Kidney (tissue), 22 donors: ENCODE measurements at places on chromosomes 16 and 17. TPM values are rescaled to one million over a fixed set of nuclear protein-coding genes. Genes with fewer than 3 reads are reported as not detected.

Gene ZNF771
- 14.8 TPM for polyA plus RNA-seq

Gene FBXO39
- polyA plus RNA-seq: not detected

Gene ACAP1
- 9.9 TPM for polyA plus RNA-seq

Gene SKAP1
- polyA plus RNA-seq: 42.6 TPM

Gene DUSP3
- polyA plus RNA-seq: 126 TPM

Gene PRSS22
- polyA plus RNA-seq: 11.0 TPM

DNA sequence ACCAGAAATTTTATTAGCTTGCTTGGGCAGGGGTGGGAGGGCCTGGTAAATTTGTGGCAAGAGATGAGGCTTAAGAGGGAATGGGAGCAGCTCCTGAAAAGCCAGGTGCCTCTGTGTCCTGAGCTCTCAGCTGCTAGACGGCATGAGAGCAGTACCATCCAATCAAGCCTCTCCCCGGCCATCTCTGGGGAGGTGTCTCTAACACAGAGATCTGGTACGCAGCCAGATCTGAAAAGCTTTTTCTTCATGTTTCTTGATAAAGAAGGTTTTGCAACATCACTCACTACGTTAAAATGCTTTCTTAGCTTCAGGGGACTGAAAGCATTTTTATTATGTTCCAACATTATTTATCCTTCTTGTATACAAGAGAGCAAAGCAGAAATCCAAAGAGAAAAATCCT lies 488.2 kb downstream of the RBFOX1 start:
- peak; percentile 4 for DNase-seq

- DNase-seq: no peak
Measured at GRCh38 chr17:49616086-49616485, 40.4 kb downstream of the NXPH3 start.

GRCh38 chr16:88466175-88466862 lies 13.2 kb downstream of the ZFPM1 start:
- DNase-seq: no peak

- no peak for DNase-seq
Measured at GRCh38 chr17:39200957-39201510, 951 bp downstream of the RPL19 start.

DNA sequence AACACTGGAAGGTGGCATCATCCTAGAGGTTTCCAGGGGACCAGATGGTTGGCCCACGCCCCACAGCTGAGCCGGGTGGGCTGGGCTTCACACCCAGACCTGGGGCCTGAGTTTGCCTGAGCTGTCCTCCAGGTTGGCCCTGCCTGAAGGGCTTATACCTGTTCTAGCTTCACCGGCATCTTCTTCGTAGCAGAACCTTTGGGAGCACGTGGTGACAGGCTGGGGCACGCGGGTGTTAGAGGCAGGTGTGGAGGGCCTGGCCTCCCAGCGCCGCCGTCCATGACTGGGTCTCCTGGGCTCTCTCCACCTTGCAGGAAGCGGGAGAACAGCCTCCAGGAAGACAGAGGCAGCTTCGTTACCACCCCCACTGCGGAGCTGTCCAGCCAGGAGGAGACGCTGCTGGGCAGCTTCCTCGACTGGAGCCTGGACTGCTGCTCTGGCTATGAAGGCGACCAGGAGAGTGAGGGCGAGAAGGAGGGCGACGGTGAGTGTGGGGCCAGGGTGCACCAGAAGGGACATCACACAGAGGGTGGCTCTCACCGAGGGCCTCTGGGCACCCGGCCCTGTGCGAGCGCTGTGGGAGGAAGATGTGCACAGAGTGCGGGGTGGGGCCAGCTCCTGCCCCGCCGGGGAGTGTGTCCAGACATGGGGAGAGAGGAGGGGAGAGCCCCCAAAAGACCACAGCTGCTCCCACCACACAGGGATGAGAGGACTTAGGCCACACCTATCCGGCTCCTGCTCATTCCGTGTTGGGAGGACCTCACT lies 4.6 kb upstream of the TEDC2 start:
- no peak for DNase-seq

DNA sequence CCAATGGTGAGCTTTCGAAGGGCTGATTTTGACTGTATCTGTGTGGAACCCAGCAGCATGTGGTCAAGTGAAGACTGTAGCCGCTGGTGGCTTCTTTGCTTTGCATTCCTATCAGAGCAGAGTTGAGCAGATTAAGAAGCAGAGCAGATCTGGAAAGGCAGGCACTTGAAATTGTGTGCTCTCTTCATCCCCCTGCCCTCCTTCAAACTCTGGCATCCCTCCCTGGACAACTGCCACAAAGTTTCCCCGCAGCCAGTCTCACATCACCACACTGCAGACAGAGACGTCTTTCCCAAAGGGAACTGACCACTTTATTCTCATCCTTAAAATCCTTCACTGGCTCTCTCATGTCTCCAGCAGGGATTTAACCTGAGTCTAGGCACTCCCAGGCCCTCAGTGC lies 237.1 kb upstream of the DYNLRB2 start:
- no peak for DNase-seq

DNA sequence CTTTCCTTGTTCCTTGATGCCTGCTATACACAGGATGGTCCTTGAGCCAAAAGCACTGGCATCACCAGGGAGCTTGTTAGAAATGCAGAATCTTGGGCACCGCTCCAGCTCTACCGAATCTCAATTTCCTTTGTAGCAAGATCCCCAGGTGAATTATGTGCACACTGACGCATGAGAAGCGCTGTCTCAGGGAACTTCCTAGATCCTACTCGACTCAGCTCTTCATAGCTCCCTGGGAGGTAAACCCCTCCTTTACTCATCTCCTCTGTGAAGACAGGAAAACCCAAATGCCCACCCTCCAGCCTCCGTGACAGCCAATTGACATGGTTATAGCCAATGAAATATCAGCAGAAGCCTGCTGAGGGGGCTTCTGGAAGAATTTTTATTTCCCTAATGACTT lies 4.1 kb downstream of the USP31 start:
- DNase-seq: no peak

DNA sequence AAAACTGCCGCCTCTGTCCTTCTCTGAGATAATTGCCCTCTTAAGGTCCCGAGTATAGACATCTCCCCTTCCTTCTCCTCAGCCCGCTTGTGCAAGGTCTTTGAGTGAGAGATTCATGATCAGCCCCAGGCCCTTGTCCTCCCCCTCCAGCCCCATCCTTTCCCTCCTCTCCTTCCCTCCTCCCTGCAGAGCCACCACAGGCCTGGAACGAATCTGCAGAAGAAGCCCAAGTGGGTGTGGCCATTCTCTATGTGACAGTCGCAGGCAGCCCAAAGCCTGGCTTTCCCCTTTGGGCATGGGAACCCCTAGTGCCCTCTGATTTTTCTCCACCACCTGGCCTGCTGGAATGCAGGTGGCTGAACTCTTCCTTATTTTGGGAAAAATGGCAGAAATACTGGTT lies 7.2 kb upstream of the NDRG4 start:
- peak; percentile 16 for DNase-seq

GRCh38 chr17:76184290-76184689 lies 43.2 kb upstream of the FOXJ1 start:
- no peak for DNase-seq
